ENCODE measurements at places on chromosomes 2 and 18.

DNA sequence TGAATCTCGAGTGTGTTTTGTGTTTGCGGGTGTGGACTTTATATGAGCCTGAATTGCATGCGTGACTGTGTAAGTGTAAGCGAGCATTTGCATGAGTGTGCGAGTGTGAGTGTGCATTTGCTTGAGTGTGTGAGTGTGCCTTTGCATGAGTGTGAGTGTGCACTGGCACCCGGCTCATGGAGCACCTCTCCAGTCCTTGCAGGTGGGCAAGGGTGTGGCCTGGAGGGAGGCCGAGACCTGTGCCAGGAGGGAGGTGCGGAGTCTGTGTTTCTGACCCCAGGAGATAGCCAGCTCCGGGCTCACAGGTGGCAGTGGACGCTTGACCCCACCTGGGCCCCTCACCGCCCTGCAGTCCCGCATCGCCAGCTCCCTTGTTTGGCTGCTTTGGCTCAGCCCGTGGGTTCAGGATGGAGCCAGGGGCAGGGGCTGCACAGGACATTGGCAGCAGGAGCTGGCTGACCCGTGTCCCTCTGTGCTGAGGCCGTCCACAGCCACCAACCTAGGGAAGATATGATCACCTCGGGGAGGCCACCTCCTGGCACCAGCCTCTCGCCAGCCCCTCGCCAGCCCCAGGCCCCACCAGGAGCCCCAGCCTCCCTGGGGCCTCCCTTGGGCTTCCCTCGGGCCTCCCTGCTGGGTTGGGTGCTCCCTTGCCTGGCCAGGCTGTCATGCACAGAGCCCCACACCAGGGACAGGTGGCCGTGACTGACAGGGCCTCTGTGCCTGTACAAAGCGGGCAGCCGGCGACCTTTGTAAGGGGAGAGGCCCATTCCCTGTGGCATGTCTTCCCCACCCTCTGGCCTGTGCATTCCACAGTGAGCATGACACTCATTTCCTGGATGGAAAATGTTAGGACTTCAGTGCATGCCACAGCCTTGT is 81.6 kb downstream of the PTGR3 start:
- no peak for DNase-seq

DNA sequence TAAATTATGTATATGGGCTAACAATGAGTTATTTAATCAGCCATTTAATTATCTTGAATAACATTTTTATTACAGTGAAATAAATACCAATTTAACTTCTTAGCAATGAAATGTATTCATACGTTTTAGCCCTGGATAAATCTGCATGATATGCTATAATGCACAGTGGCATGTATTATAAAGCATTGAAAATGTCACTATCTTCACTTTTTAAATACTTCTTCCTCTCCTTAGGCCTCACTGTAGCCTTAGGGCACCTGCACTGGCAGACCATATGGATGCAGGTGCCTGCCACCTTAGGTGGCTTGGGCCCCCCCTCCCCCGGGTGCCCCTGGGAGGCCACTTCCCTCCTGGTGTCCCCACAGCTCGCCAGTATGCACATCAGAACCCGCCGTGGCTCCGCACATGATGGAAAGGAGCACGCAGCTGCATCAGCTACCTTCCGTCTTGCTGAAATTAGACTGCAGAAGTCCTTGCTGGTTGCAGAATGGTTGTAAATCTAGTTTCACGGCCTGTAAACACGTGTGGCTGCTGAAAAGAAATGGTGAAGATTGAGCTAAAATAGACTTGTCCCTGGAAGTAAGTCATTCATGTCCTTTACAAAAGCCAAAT is 56.7 kb downstream of the ADI1 start:
- no peak for DNase-seq

GRCh38 chr18:13834496-13835015 is 10.6 kb downstream of the MC5R start:
- no peak for DNase-seq

DNA sequence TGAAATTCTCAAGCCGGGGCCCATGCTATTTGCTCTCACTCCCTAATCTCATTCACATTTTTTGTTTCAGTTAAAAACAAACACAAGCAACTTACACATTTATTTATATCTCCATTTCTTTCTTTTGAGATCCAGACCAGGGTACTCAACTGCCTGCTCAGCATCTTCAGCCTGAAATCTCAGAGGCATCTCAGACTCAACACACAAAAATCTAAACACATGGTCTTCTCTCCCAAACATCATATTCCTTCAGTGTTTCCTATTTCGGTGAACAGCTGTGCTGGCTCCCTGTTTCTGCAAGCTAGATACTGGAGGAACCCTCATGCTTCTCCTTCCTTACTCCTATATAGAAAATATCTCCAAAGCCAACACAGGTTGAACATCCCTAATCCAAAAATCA is 11.3 kb upstream of the RTTN start:
- no peak for DNase-seq

- DNase-seq, result no peak
Observed at GRCh38 chr2:186822323-186822722, 26.6 kb downstream of the ZSWIM2 start.

DNA sequence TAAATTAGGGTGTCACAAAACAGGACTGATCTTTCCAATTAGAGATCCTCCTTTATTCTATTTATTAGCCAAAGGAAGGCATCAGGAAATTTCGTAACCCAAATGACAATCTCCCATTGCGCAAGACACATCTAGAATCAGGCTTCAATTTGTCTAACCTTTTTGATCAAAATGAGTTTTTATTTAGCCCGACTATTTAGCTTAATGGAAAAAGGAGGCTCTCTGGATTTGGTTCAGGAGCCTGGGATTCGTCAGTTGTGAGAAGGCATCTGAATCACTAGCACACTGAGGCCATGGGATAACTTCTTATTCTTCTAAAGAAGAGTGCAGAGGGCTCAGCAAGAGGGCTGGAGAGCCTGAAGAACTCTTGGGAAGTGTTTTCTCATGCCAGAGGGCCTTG is 332.1 kb upstream of the ETAA1 start:
- DNase-seq, result peak; percentile 28

GRCh38 chr2:239802185-239802649 is 222.9 kb downstream of the NDUFA10 start:
- no peak for DNase-seq

DNA sequence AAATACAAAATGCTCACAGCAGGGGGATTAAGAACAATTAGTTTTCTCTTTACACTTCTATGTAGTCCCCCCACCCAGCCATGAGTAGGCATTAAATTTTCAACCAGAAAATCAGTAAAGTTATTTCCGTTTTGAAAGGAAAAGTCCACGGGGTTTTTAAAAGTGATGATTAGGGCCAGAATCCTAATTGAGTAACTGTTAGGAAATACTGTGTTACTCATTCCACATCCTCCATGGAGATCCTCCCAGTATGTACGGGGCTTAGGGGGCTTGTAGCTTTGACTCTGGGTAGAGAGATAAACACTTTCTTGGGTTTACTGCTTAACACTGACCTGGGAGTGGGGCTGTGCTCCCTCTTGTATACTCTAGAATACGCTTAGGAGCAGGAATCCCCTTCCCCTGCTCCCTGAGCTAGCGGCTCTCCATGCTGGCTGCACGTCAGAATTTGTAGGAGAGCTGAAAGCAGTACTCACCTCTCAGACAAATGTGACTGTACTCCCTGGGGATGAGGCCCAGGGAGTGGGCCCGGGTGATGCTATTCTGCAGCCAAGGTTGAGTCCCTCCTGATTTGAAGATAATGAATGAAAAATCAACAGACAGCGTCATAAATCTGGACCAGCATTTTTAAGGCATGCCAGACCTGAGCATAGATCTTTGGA is 100.5 kb downstream of the SLC4A3 start:
- no peak for DNase-seq

DNA sequence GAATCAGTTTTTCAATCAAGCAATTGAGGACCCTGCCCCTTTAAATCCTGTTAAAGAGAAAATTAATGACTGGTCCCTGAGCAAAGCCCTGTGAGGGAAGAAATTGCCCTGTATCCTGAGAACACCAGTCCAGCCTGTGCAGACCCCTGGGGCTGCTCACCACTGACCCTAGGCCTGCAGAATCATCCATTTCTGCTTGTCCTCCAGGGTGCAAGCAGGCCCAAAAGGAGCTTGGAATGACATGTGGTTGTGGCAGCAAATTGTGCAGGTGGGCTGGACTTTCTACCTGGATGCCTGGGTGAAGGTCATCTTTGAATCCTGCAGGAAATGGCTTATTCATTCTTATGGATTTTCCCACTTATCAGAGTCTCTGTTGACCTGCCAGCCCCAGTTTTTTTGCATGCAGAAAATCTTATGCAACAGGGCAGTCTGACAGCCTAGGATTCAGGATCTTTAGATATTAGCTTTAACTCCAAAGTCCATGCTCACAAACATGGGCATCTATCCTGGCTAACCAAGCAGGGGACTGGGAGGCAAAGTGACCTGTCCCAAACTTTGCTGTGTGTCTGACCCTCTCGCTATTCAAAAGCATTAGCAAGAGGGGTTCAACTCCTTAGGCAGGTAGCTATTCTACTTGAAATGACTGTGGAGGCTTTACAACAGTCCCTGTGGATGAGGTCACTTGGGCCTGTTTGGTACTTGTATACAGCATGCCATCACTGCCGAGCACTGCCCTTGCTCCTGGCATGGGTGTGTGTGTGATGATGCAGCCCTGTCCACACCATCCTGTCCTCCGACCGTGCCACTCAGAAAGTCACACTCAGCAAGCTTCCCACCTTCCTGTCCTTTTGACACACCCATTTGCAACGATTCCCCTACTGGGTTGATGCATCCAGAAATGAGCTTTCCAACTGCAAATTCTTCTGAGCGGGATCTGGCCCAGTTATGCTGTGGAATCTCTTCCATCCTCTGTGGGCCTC is 85.3 kb downstream of the CAPN13 start:
- no peak for DNase-seq

GRCh38 chr2:99727199-99727598 is 237.4 kb upstream of the REV1 start:
- DNase-seq, result no peak

DNA sequence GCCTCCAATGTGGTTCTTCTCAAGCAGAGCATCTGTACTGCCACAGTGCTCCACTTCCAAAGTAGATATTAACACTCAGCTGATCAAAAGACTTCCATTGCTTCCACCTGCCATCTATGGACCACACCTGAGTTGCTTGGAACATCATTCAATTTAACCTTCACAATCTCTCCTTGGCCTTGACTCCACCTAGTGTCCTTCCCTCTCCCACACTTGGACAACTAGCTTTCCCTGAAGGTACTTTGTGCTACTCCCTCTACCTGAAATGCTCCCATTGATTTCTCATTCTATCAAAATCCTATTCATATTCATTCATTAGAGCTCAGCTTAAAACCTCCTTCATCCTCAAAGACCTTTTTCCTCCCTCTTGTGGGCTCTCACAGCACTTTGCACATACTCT is 48.7 kb downstream of the SOWAHC start:
- no peak for DNase-seq

- peak; percentile 95 for DNase-seq
Observed at GRCh38 chr2:217434180-217434975, 568.4 kb downstream of the TNS1 start.

GRCh38 chr2:8803658-8804379 is 33.6 kb downstream of the KIDINS220 start:
- DNase-seq, result peak; percentile 82

- peak; percentile 67 for DNase-seq
Observed at GRCh38 chr18:37398248-37398920, 167.2 kb downstream of the CELF4 start.

GRCh38 chr18:34803877-34804400 is 93.8 kb downstream of the DTNA start:
- no peak for DNase-seq

- DNase-seq, result peak; percentile 55
Observed at GRCh38 chr2:113890253-113891235, 655 bp downstream of the ACTR3 start.

DNA sequence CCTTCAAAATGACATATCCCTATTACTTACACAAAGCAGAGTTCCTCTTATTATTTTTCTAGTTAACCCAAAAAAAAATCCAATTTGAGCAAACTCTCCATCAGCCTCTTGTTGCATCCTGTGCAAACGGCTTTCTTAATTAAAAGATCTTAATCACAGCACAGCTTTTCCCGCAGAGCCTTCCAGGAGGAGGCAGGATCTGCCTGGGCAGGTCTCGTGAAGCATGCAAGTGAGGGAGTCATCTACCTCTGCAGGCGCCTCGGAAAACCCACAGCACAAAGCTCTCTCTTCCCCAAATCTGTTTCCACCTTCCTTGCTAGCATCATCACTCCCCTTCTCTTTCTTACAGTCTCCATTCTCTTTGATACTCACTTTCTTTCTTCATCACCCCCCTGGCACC is 100.4 kb downstream of the EN1 start:
- no peak for DNase-seq

DNA sequence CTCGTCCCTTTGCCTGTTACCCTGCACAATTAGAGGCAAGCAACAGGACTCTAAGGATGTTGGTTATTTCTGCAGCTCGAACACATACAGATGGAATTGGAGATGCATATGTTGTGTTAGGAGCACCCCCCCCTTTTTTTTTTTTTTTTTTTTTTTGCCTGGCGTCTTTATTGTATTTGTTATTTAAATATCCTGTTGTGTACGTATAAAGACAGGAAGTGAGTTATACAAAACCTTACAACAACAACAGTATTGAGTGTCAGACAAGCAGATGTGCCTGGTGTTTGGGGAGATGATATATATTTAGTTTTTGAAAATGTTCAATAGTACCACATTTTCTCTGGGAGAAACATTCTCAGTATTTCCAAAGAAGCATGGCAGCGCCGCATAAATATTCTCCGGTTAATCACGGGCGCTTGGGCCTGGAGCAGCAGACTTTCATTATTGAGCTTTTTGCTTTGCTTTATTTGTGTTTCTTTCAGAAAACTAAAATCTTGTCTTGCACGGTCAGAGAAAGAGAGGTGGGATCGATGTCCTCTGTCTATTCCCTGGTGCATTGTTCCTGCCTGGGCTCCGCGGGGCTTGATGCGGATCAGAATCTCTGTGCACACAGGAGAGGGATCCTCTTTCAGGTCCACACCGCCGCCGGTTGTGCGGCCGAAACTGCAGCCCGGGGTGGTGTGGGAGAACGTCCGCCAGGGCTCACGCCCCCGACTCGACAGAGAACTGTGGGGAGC is 23.2 kb upstream of the ZNF516 start:
- peak; percentile 62 for DNase-seq
